ENCODE measurements at places on chromosomes 6 and 20.
A peak's percentile ranks its signal among the peaks of the same experiment; 100 is the strongest.

GRCh38 chr6:149093643-149094042 is 223.9 kb upstream of the TAB2 start:
- DNase-seq = no peak

DNA sequence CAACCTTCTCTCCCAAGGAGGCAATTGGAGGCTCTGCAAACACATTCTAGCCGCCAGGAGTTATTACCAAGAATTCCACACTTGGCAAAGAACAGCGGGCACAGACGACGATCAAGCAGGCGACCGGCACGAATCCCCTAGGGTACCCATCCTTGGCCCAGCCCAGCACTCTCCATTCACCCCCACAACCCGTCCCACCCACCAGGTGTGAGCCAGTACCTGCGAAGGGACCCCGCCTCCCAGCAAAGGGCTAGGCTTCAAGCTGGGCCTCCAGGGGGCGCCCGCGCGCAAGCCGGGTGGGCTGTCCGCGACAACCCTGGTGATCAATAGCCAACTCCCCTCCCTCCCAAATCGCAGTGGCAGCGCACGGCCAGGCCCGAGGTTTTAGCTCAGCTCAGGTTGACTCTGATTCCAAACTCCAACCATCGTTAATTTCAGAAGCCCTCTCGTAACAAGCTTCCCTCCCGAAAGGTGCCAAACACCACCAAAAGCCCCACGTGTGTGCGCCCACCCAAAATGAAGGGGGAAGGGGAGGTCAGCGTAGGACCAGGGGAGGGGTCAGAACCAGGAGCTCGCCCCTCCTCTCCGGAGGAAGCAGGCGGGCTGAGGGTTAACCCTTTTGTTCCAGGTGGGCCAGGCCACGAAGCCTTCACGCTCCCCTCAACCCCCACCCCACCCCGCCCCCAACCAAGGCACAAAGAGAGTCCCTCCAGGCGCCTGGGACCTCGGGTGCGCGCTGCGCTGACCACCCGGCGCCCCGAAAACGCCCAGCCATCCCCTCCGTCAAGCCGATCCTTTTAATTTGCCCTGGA is 2.1 kb downstream of the SALL4 start:
- peak; percentile 98 for DNase-seq

DNA sequence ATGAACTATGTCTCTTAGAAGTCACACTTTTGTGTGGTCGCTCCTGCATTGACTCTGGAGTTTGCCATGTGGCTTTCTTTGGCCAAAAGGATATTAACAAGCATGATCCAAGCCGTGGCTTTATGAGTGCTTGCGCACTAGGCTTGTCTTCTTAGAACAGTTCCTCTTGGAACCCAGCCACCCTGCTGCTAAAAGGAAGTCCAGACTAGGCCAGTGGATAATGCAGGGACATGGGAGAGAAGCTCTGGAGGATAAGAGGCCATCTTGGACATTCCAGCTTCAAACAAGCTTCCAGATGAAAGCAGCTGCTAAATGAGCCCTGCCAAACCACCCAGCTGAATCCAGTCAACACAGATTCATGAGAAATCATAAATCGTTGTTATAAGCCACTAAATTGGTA is 346.4 kb downstream of the CDC5L start:
- no peak for DNase-seq

- no peak for DNase-seq
These were observed 5.5 kb upstream of the CHRNA4 start for GRCh38 chr20:63366390-63367365.

GRCh38 chr6:18897350-18897749 is 510.2 kb downstream of the RNF144B start:
- DNase-seq = no peak

DNA sequence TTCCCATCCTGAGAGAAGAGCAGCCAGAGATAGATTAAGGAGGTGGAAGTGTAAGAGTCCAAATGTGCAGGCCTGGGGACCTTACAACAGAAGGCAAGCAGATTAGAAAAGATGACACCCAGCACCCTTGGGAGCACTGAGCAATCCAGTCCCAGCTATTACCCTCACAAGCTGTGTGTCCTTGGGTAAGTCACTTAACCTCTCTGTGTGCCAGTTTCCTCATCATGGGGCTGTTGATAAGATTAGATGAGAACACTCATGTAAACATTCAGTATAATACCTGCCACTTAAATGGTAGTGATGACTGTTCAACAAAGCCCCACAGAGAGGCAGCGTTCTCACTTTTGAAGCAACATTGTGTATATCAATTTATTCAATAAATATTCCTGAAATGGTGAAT is 114.8 kb upstream of the CST7 start:
- DNase-seq = no peak

- DNase-seq = no peak
These were observed 35.7 kb upstream of the PLCG1 start for GRCh38 chr20:41101660-41102059.
